ENCODE measurements at places on chromosomes 12 and 14. TPM values are rescaled to one million over a fixed set of nuclear protein-coding genes. Genes with fewer than 3 reads are reported as not detected.

The GPD1 gene
- not detected for total RNA-seq

The HCAR3 gene
- not detected for total RNA-seq

The CFAP73 gene
- total RNA-seq, result not detected

The MYF5 gene
- total RNA-seq, result not detected

The FMNL3 gene
- 8.8 TPM for total RNA-seq

The NTF3 gene
- not detected for total RNA-seq

The VDR gene
- total RNA-seq, result 15.9 TPM

The TAS2R14 gene
- total RNA-seq, result 2.6 TPM

The MLXIP gene
- total RNA-seq, result 3.5 TPM

The MYBPC1 gene
- not detected for total RNA-seq

The IGFBP6 gene
- total RNA-seq, result 37.5 TPM

The GALNT9 gene
- total RNA-seq, result 5.5 TPM

The UNC119B gene
- 43.8 TPM for total RNA-seq

The LRRK2 gene
- 0.76 TPM for total RNA-seq

The M6PR gene
- total RNA-seq, result 153 TPM

The KRT4 gene
- not detected for total RNA-seq

The ERP27 gene
- not detected for total RNA-seq

The KRT85 gene
- not detected for total RNA-seq

The POTEG gene
- not detected for total RNA-seq

The CDKN1B gene
- total RNA-seq, result 57.9 TPM

The C3AR1 gene
- total RNA-seq, result not detected

The NOXRED1 gene
- not detected for total RNA-seq

The TAS2R43 gene
- not detected for total RNA-seq

The ACSM4 gene
- total RNA-seq, result not detected

The TCL1B gene
- total RNA-seq, result not detected

The GPR84 gene
- total RNA-seq, result not detected

The TAS2R13 gene
- total RNA-seq, result not detected

The RPS6KA5 gene
- total RNA-seq, result 2.9 TPM

The TPPP2 gene
- not detected for total RNA-seq

The TRPV4 gene
- 0.20 TPM for total RNA-seq

The LALBA gene
- not detected for total RNA-seq

The OTUB2 gene
- total RNA-seq, result 1.2 TPM

The ERBB3 gene
- total RNA-seq, result not detected

The BEST3 gene
- not detected for total RNA-seq

The PTHLH gene
- not detected for total RNA-seq

The EMP1 gene
- total RNA-seq, result 326 TPM

The ZNF410 gene
- 50.9 TPM for total RNA-seq

The PLBD2 gene
- total RNA-seq, result 5.2 TPM

The ITFG2 gene
- 14.6 TPM for total RNA-seq

The PTPN11 gene
- 18.5 TPM for total RNA-seq

The TSPAN31 gene
- total RNA-seq, result 24.3 TPM

The ACVRL1 gene
- 1.4 TPM for total RNA-seq

The P2RX2 gene
- not detected for total RNA-seq

The MYH7 gene
- not detected for total RNA-seq

The PARP11 gene
- total RNA-seq, result 2.3 TPM

The BCL7A gene
- total RNA-seq, result 1.8 TPM

The TULP3 gene
- total RNA-seq, result 20.3 TPM

The B4GALNT1 gene
- total RNA-seq, result 13.9 TPM

The NAV3 gene
- 6.7 TPM for total RNA-seq

The GCN1 gene
- 39.6 TPM for total RNA-seq

The WASHC4 gene
- 28.3 TPM for total RNA-seq

The GYS2 gene
- total RNA-seq, result not detected

The SMIM41 gene
- total RNA-seq, result not detected

The DCN gene
- total RNA-seq, result 129 TPM

The ZBTB1 gene
- 28.1 TPM for total RNA-seq

The INHBE gene
- total RNA-seq, result 7.4 TPM

Measured in MG63 (cell line).